ENCODE measurements at places on chromosomes 16 and 17. TPM values are rescaled to one million over a fixed set of nuclear protein-coding genes. Genes with fewer than 3 reads are reported as not detected.

Gene TLCD3B
- not detected for polyA plus RNA-seq

Gene RCVRN
- 0.16 TPM for polyA plus RNA-seq

Gene PARN
- polyA plus RNA-seq: 29.8 TPM

Gene TBC1D26
- polyA plus RNA-seq: 0.13 TPM

Gene TEX14
- polyA plus RNA-seq: 0.10 TPM

Gene CFDP1
- polyA plus RNA-seq: 6.3 TPM

Gene PLK1
- polyA plus RNA-seq: 2.0 TPM

Gene DNAH3
- not detected for polyA plus RNA-seq

Gene TCAP
- polyA plus RNA-seq: 5.2 TPM

Gene NOD2
- polyA plus RNA-seq: 1.2 TPM

Gene TUBB3
- polyA plus RNA-seq: 4.4 TPM

Gene CD300LG
- polyA plus RNA-seq: not detected

Gene GID4
- polyA plus RNA-seq: 5.6 TPM

Gene KRTAP4-16
- polyA plus RNA-seq: not detected

Gene CMIP
- 30.4 TPM for polyA plus RNA-seq

Gene IRF8
- 453 TPM for polyA plus RNA-seq

Gene SP6
- 0.09 TPM for polyA plus RNA-seq

Gene FBXO39
- 0.12 TPM for polyA plus RNA-seq

Measured in B cell (primary cell).